ENCODE measurements at places on chromosomes 5 and 9.

GRCh38 chr5:66246608-66247007, 102.5 kb downstream of the SREK1 start:
- no peak for DNase-seq

GRCh38 chr9:15182730-15183129, 124.3 kb downstream of the TTC39B start:
- DNase-seq, result no peak

- no peak for DNase-seq
Observed at GRCh38 chr9:133235549-133236222, 26.6 kb upstream of the OBP2B start.

- no peak for DNase-seq
Observed at GRCh38 chr5:133668458-133668857, 56.1 kb upstream of the FSTL4 start.

GRCh38 chr9:36169166-36169565, at the start of gene CCIN:
CCIN (plus strand) TSS chr9:36169388; CDS start chr9:36169503, 115 bp downstream.
- DNase-seq, result no peak

GRCh38 chr5:20028506-20028905, 40.5 kb upstream of the CDH18 start:
- no peak for DNase-seq

DNA sequence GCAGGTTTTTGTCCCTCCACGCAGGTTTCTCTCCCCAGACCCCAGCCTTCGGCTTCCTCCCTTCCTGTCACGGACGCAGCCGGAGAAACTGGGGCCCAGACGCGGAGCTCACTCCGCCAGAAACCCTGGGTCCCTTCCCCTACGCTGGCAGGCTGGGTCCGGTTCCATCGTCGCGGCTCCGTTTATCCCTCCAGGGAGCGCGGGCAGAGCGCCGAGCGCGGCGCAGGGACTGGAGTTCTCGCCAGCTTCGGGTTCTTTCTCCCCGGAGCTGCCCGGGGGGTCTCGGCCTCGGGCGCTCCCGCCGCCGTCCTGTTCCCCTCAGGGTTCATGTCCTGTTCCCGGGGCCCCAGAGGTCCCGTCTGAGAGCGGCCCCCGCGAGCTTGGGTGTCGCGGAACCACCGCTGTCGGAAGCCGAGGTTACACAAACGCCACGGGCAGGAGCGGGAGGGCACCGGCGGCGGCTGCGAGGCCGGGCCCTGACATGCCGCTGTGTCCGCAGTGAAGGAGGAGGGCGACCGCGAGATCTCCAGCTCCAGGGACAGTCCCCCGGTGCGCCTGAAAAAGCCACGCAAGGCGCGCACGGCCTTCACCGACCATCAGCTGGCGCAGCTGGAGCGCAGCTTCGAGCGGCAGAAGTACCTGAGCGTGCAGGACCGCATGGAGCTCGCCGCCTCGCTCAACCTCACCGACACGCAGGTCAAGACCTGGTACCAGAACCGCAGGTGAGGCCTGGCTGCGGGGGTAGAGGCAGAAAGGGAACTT, 4.6 kb downstream of the BARHL1 start:
- DNase-seq, result no peak

DNA sequence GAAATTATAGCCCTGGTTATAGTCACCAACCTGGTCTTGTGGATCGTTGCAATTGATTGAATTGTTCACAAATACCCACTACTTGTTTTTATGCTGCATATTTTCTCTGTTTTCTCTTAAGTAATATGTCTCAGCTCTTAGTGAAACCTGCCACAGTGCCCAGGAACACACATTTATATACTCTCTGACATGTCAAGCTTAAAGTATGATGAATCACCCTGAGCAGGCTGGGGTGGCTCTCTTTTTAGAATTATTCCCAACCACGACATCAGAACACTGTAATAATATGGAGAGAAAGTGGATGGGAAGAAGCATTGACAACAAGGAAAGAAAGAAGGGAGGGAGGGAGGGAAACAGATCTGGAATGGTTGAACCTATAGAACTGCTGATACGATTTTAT, 72.8 kb upstream of the ZNF608 start:
- no peak for DNase-seq

GRCh38 chr5:120037451-120037850, 408.1 kb downstream of the FAM170A start:
- DNase-seq, result no peak

DNA sequence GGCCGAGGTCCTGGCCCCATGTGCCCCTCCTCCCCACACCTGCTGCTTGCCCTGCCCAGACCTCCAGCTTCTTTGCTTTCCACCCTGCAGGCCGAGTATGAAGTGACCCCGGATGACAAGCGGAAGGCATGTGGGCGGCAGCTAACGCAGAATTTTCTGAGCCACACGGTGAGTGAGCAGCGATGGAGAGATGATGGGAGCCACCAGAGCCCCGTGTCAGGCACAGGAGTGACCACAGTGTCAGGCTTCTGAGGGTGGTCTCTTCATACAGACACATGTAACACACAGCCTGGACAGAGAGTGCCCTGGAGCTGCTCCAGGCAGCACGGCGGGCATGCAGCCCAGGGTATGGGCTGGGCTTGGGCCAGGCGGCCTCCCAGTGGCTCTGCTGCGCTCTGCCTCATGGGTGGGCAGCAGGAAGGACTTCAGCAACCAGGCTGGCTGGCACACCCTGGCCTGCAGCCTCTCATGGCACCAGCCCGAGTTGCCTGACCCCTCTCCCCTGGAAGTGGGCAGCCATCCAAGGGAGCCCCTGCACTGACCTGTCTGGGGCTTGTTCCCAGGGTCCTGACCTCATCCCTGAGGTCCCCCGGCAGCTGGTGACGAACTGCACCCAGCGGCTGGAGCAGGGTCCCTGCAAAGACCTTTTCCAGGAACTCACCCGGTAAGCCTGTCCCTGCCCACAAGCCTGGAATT, 5.8 kb downstream of the GRK6 start:
- DNase-seq, result no peak

DNA sequence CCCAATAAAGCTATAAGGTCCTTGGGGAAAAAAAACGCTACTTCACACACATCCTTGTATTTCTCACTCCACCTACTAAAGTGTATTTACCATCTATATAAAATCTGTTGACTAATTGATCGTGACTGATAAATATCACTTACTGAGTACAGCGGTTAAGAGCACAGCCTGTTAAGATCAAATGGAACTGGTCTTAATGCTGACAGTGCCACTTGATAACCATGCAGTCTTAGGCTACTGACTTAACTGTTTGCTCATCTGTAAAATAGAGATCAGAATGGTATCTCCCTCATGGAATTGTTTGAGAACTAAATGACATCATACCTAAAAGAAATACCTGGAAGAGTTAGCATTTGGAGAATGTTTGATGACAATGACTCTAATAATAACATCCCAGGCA, 67.5 kb downstream of the ZFAND5 start:
- no peak for DNase-seq

DNA sequence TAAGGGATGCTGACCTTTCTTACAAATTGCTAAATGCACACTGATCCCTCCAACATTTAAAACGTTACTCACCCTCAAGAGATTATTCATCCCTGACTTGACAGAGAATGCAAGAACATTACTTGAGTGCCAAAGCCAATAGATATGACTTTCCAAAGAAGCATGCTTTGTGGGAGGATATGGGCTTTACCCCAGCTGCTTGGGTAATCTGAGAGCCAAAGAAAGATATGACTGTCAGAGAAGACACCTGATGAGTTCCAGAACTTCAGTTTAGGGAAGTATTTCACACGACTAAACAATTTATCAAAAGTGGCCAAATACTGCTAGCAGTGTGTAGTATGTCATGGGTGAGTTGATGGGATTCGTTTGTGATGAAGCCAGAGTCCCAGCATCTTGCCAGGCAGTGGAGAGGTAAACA, 7.4 kb upstream of the SPDL1 start:
- no peak for DNase-seq

DNA sequence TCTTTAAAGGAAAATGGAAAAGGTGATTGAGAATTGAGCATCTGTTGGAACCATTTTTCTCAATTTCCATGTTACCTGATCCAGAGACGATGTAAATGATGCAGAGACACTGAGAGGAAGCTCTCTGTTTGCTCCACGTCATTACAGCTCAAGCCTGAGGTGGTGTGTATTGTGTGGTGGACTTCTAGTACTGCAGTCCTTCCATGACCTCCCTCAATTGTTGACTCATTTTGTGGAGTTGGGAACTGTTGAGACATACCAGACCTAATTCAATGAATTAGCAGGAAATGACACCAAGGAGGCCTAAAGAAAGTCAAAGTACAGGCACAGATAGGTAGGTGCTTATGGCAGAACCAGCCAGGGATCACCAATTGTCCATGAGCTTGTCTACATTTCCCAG, 15.6 kb upstream of the LVRN start:
- no peak for DNase-seq

GRCh38 chr9:35488021-35488420, 1.9 kb upstream of the RUSC2 start:
- DNase-seq, result no peak

DNA sequence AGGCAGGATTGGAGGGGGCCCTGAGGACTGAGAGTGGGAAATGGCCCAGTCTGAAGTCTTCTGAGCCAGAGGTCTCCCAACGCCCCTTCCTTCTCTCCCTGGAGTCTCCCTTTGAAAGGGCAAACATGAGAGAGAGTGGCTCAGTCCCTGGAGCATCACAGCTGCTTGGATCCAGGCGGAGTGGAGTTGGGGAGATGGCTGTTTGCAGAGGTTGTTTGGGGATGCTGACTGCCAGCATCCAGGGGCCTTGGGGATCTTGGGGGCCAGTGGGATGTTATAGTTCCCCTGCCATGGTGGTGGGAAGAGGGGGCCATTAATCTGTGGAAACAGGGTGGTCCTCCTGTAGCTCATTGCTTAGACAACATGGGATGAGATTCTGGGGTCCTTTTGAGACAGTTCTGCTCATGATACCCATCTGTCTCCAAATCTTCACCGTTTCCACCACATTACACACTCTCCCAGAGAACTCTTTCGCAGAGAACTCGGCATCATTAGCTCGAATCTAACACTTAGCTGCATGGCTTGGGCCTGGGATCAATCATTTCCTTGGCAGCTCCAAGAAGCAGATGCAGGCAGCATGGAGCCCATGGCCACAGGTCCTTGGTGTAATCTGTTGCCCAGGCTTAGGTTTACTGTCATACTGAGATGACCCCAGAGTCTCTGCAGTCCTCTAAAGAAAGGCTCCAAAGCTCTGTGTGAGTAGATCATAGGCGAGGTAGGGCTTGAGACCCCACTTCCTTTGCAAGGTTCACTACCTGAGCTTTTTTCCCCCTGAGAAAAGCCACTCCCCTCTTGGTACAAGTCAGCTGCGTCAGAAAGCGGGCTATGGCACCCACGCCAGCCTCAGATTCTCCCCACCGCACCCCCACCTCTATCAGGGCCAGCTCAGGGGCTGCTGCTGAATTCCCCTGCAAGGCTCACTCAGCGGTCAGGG, 54.4 kb upstream of the SH3PXD2B start:
- DNase-seq, result no peak

DNA sequence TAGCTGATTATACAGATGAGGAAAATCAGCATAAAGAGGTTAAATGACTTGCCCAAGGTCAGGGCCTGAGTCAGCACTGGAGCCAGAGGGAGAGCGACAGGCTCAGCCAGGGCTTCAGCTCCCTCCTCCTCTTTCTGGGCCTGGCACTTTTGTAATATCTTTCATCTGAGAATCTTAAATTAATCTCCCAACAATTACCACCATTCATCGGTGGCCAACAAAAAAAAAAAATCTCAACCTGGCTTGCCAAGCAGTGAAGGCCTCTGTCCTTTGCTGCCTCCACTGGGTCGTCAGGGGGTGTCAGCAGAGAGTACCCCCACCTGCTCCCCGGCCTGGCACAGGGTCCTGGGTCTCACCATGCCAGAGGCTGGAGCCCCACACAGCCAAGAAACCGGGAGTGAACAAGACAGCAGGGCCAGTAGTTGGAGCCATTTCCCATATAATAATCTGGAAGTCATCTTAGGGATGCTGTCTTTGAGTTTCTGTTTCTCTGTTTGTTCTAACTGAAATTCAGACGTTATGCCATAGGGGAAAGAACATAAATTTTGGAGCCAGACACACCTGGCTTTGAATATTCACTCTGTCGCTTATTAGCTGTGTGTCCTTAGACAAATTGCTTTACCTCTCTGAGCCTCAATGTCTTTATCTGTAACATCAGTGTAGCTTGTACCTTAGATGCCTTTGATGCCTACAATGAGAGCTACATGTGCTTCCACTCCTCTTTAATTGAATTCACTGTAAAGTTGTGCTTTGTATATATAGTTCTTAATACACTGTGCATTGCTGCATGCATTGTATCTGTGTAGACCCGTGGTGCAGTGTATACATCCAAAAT, 299.9 kb upstream of the MSX2 start:
- DNase-seq, result no peak

DNA sequence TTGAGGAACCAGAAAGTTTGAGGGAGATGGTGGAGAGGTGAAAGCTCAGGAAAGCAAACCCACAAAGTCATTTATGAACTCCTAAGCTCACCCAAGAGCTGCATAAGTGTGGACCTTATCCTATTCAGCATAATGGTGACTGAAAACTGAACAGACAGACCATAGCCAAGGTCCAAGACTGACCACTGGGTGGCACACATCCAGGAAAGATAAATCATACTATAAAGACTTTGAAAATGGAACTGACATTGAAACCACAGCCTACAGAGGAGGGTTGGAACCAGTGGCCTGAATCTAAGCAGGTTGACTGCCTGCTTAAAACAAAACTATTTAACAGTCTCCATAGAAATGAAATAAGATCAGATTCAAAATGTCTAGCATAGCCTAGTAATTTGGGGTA, 121.0 kb upstream of the RGS7BP start:
- no peak for DNase-seq

GRCh38 chr9:76441551-76442322, 17.2 kb upstream of the GCNT1 start:
- no peak for DNase-seq

DNA sequence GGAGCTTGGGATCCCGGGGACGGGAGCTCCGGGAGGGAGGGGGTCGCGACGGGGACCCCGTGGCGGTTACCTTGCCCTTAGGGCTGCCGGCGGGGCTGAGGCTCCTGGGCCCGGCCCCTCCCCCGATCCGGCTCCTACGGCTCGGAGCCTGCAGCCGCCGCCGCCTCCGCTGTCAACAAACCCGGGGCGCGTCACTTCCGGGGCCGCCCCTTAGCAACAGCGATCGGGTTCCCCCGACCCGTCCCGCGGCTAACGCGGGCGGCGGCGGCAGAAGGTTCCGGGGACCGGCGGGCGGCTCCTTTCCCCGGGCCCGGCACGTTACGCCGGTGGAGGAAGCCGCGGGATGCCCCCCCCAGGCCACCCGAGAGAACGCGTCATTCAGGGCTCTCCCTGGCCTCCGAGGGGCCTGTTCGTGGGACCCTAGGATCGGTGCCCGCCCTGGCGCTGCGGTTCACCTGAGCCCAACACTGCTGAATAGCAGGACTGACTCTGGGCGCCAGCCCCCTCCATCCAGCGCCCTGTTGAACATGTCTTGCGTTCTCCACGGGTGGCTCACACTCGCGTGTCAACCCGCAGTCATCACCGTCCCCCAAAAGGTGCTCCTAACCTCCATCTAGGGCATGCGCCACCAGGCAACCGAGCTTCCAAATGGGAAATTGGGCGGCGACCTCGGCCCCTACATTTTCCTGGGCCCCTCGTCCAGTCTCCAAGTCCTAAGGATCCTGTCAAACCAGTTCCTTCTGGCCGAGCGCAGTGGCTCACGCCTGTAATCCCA, at the start of gene ZER1:
Gene ZER1, minus strand, starts transcription at position 183 of the 775 bp plus-strand sequence. CDS start 16,362 bp downstream, outside the sequence.
- peak; percentile 87 for DNase-seq

GRCh38 chr9:13461414-13461991, 182.0 kb upstream of the MPDZ start:
- no peak for DNase-seq

GRCh38 chr9:68822596-68823165, 117.6 kb downstream of the PIP5K1B start:
- DNase-seq, result peak; percentile 87

GRCh38 chr5:172455087-172455381, 709 bp upstream of the SH3PXD2B start:
- no peak for DNase-seq

- DNase-seq, result no peak
Observed at GRCh38 chr5:96651948-96652753, 10.0 kb upstream of the CAST start.

All from cerebellar cortex (tissue), 1 donor.